ENCODE measurements at places on chromosomes 4 and X.
A peak's percentile ranks its signal among the peaks of the same experiment; 100 is the strongest.

- no peak for DNase-seq
Measured at GRCh38 chr4:7747062-7747385, 192.6 kb downstream of the AFAP1 start.

DNA sequence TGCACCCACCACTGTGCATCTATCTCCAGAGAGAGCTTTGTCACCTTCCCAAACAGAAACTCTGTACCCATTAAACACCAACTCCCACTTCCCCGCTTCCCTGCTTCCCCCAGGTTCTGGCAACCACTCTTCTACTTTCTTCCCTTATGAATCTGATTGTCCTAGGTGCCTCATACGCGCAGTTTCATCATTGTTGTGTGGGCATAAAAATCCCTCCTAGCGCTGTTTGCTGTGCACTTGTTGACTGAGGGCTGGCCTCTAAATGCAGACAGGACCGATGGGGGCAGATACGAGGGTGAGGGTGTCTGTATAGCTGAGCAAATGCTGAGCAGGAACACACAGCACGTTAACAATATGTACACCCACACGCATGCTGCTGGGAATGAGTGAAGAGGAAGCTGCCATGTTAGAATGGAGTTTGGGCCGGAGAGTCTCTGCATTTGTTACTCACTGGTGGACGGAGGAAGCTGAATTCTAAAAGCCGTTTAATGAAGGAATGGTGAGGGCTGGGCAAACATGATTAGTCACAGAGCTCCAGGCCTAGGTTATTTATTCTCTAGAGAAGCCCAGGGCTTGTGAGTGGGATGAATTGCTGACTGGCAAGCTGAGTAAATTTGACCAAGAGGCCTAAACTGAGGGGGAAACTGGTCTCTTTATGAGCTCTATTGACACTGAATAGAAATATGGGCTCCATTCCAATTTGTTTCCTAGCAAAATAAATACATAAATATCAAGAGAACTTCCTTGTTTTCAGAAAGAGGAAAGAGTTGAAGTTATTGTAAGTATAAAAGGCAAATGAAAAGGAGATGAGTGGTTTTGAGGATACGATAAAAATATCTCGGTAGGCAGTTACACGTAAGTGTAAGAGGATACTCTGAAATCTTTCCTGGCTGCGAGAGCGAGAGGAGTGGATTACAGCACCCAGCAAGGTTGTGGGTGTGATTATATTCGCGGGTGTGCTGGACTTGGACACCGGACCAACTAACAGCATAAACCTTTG lies 95.9 kb upstream of the RPS6KA3 start:
- no peak for DNase-seq

DNA sequence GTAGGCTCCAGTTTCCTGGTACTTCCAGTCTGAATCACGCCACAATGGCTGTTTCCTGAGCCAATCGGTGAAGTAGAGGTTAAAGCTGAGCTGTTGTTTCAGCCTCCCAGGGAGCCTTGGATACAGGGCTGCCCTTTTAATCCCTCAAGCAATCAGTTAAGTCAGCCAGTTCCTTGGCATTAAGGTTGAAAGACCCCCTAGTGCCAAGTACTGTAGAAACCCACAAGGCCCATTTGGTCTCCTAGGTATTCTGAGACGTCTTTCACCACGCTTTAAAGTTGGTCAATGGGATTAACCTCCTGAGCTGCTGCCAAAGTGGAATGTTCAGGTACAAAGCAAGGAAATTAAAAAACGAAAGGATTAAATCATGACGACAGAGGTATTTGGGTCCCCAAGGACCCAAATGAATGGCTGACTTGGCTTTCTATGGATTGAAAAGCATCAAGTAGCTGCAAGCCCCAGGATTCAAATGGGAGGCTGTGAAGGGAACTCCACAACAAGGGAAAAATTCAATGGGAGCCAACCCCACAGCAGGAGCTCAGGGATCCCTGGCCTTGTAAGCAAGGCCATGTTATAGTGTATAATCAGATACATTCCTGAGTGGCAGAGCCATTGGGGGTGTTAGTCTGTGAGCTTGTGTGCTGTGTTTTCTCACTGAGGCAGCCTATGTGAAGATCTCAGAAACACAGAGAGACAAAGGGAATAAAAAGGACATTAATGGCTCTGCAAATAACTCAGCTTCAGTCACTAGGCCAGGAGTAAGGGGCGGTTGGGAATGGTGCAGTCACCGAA lies 86.0 kb downstream of the ATG4A start:
- no peak for DNase-seq

DNA sequence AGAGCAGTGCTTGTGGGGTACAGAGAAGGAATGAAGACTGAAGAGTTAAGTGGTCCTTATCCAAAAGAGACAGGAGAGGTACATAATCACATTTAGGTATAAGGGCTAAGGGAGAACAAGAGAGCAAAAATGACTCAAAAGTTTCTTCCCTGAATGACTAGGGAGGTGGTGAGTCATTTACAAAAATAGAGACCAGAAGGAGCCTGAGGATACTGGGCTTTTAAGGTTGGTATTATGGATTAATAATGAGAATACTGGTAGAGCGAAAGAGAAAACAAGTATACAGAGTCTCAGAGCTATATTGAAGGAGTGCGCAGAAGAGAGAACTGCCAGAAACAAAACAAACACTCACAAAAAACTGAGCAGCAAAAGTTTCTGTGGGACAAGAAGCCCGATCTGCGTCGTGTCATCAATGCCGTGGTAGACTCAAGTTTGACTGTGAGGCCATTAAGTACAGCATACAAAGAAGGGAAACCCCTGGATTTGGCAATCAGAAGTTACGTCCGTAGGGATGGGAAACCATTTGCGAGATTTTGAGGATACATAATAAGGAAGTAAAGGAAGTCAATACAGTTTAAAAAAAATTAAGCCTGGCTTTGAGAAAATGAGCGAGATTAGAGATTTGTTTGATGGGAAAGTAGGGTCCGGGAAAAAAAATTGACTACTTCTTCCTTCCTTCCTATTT lies 129.1 kb upstream of the STIM2 start:
- DNase-seq: no peak

DNA sequence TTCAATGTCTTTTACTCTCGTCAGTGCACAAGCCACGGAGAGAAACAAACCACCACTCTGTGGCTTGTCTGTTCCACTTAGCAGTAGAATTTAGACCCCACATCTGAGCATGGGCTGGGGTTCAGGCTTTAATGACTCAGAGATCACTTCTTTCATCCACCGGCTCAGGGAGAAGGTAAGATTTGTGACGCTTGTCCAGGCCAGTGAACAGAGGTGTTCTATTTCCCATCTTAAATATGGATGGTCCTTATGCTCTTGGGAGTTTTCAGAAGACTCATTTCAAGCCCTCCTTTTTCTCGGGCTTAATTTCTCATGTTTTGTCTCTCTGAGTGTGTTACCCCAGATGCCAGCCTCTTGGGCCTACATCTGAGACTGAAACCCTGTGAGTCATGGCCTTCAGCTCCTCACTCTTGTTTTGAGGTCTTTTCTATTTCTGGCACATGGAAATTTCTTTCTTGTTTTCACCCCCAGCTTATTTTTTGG lies 127.4 kb upstream of the SFRP2 start:
- peak; percentile 34 for DNase-seq

GRCh38 chr4:35539404-35540055 lies 704.8 kb downstream of the ARAP2 start:
- no peak for DNase-seq

GRCh38 chrX:44507292-44507691 lies 35.4 kb downstream of the FUNDC1 start:
- DNase-seq: no peak

DNA sequence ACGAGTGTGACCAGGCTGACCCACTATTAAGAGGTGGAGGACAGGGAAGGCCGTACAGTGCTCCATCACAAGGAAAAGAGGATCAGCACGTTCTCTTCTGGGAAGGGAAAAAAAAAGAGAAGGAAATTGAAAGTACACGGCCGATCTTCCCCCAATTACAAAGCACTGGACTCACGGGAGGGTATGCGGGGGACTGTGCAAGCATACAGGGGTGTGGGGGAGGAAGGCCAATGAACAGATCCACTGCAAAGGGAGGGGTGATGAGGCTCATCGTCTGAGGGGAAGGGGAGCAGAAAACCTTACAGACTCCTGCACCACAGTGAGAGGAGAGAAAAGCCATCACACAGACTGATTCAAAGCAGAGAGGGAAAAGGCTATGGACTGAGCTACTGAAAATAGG lies 1.1 kb downstream of the ELK1 start:
- no peak for DNase-seq

DNA sequence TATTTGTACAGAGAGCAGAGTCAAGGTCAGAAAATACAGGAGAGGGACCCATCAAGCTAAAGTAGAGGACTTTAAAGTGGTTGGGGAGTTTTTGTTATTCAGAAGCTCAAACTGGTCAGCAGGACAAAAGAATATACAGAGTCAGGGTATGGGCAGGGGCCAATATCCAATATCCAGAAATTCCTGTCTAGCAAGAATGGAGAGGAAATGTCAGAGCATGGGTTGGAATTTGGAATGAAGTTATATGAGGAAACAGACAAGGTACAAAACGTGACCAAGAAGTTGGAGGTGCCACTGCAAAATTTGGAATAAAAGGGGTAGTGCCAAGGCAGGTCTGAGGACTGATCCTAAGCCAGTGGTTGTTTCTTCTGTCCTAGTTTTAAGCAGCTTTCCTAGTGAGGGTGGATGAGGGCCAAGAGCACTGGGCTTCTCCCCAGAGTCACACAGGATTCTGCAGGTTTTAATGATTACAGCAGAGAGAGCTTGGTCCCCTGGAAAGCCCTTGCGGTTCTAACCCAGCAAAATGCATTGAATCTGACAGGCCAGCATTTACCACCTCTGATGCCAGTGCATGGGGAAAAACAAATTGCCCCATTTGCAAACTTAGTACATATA lies 304.7 kb upstream of the FTHL17 start:
- DNase-seq: no peak

DNA sequence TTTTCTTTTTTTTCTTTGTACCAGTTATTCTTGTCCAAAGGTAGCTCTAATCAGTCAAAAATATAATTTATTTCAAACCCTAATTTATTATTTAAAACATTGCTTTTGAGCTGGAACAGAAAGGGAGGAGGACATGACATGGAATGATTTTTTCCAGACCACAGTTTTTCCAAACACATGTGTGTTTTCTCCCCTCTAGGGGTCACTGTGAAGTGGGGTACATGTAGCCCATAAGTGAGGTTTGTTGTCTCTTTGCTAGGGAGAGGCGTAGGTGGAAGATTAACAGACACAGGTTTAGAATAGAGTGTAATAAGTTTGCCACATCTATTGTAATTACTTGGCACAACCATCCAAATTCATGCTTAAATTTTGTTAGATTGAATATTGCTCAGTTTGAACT lies 83.0 kb downstream of the TNIP2 start:
- DNase-seq: no peak

DNA sequence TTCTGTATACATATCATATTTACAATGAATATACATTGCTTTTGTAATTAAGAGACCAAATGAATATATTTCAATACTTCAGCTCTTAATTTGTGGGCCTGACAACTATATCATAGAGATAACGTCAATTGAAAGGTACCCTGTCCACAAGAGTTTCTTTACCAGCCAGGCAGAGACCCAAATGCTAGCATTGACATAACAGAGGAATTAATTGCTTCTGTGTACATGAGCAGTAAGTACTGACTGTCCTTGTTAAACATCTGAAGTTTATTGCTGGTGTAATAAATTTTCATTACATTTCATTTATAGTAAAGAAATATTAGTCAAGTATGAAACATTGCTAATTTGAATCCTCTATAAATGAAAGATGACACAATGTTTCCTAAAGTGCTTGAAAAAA lies 910.8 kb downstream of the CCSER1 start:
- DNase-seq: no peak

GRCh38 chrX:88735835-88736234 lies 11.2 kb upstream of the CPXCR1 start:
- DNase-seq: no peak

GRCh38 chrX:69431420-69431819 lies 72.7 kb upstream of the NALF2 start:
- DNase-seq: no peak

DNA sequence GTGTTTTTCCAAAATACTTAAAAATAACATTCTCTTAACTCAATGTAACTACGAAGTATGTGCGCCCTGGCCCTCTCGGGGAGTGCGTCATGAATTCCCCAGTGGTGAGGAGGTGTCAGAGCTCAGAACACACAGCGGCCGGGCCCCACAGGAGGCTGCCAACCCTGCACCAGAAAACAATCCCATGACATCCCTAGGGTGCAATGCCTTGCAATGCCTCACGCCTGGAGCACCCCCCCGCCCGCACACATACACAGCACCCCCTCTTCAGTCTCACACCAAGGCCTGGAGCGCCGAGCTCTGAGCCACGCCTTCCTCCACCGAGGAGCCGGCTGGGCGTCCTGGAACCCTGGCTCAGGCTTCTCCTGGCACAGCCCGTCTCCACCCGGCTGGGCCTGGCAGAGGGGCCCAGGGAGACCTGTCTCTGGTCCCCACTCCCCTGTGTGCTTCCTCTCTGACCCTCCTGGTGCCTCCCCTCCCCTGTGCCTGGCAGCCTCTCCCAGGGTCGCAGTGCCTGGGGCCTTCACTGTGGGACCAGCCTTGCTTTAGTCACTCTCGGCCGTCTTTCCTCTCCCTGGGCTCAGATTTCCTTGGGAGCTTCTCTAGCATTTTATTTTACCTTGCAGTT lies 108.2 kb upstream of the ADRA2C start:
- DNase-seq: no peak

DNA sequence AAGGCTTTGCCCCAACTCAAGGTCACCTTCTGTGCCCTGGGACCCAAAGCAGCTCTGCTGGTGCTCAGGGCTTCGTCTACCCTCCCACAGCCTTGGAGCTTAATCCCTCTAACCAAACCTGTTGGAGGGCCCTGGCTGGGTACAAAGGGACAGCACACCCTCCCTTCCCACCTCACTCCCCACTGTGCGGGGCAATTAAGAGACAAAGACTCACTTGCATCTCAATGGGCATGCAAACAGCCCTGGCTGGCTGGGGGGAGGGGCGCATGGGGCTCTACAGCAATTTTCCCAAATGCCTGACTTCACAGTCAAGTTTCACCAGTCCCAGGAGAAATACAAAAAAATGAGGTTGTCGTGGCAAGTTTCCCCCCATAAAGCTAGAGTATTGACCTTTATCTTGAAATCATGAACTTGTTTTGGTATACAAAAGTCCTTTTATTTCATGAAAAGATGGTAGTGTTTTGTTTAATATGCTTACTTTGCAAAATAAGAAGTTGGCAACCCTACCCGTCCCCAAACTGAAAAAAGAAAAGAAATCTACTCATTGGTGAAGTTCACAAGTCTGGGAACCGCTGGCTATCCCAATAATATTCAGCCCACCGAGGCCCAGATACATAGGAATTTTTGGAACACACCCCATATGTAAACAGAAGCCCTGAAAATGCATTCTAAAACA lies 4.1 kb upstream of the CD99L2 start:
- DNase-seq: no peak

DNA sequence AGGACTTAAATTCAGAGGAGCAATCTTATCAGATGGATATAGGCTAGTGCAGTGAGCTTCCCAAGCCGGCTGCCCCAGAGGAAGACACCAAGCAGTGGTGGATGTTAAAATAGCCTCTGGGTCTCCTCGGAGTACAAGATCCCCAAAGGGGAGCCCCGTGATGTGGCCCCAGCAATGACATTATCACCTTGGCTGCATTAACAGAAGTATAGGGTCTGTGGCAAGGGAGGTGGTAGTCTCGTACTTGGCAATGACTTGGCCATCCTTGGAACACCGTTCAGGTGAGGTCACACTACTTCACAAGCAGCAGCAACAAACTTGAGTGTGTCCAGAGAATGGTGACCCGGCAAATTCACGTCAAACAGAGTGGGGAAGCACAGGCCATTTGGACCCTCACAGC lies 67.8 kb downstream of the PSAPL1 start:
- DNase-seq: no peak
